Endothelial cell (in vitro differentiated cells): ENCODE measurements at places on chromosomes 11 and 22. TPM values are rescaled to one million over a fixed set of nuclear protein-coding genes. Genes with fewer than 3 reads are reported as not detected.
A peak's percentile ranks its signal among the peaks of the same experiment; 100 is the strongest.

CHRDL2 gene
- total RNA-seq = 0.21 TPM

ROBO4 gene
- 28.8 TPM for total RNA-seq

DEFB131B gene
- total RNA-seq = not detected

USH1C gene
- total RNA-seq = 1.4 TPM

ANKK1 gene
- 0.18 TPM for total RNA-seq

- peaks cover 22% of the 10 kb centered on the region for H3K36me3 ChIP-seq
- H3K4me1 ChIP-seq = peaks cover 44% of the 10 kb centered on the region
- no peaks in the 10 kb centered on the region for H3K27me3 ChIP-seq
- no peak overlapping the region for H3K27ac ChIP-seq
- no peak overlapping the region for H3K4me3 ChIP-seq
Observed at GRCh38 chr11:30561691-30562415, 24.3 kb downstream of the MPPED2 start.

DNA sequence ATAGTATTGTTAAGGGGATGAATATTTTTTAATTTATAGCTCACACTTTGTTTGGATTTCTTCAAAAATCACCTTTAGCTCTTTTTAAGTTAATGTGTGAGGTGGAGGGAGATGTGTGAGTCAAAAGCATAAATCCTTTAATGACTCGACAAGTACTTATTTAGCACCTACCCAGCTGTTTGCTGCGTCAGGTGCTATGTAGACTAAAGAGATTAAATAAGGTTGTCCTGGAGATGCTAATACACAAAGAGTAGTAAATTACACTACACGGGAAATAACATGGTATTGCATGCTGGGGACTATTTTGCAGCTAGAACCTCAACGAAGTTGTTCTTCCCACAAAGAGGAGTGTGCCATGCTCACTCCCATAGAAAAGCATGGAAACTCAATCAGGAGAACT, 583.3 kb upstream of the TENM4 start:
- H3K4me3 ChIP-seq = no peak overlapping the region
- H3K27me3 ChIP-seq = no peaks in the 10 kb centered on the region
- H3K36me3 ChIP-seq = no peaks in the 10 kb centered on the region

DNA sequence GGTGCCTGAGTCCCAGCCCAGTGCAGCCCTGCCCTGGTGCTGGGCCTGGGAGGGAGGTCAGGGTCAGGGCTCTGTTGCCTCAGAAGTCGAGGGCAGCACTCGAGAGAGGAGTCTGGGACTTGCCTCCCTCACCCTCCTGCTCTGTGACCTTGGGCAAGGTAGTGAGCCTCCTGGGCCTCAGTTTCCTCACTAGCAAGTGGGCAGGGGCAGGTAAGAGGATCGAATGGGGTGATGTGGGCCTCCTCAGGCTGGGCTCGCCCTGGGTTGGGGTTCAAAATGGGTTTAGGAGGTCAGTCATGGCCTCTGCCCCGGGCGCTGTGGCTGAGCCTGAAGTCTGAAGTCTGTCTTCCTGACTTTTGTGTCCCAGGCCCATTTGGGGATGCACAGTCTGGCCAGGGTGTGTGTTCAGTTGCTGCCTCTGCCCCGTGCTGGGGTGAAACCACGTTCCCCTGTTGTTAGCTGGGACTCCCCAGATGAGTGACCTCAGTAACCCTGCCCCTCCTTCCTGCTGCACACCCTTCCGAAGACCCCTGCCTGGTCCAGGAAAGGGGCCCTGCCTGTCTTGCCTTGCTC, 40.9 kb upstream of the CELSR1 start:
- peaks cover 4% of the 10 kb centered on the region for H3K36me3 ChIP-seq
- DNase-seq = no peak
- peaks cover 12% of the 10 kb centered on the region for H3K27me3 ChIP-seq
- no peak overlapping the region for H3K27ac ChIP-seq
- H3K4me1 ChIP-seq = peaks cover 23% of the 10 kb centered on the region

GRCh38 chr11:70240337-70240736, 30.2 kb upstream of the PPFIA1 start:
- no peaks in the 10 kb centered on the region for H3K4me1 ChIP-seq
- no peaks in the 10 kb centered on the region for H3K36me3 ChIP-seq
- DNase-seq = no peak
- H3K27ac ChIP-seq = no peak overlapping the region

DNA sequence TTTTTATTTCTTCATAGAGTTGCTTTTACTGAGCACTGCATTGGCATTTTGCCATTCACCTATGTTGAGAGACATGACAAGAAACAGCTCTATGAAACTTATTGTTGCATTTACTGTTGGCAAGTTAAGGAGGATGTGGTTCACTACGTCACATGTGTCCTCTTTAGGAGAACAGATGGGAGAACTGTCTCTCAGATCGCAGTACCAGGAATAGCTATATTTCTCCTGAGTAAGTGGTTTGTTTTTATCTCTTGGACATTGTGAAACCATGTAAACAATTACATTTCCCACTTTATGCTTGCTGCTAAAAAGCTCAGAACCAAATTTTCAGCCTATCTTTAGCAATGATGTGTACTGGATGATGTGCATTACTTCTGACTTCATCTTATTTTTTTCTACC, 34.8 kb upstream of the PSMA1 start:
- no peaks in the 10 kb centered on the region for H3K36me3 ChIP-seq
- H3K27ac ChIP-seq = no peak overlapping the region
- peaks cover 3% of the 10 kb centered on the region for H3K4me1 ChIP-seq
- no peak overlapping the region for H3K4me3 ChIP-seq
- peaks cover 4% of the 10 kb centered on the region for H3K27me3 ChIP-seq

DNA sequence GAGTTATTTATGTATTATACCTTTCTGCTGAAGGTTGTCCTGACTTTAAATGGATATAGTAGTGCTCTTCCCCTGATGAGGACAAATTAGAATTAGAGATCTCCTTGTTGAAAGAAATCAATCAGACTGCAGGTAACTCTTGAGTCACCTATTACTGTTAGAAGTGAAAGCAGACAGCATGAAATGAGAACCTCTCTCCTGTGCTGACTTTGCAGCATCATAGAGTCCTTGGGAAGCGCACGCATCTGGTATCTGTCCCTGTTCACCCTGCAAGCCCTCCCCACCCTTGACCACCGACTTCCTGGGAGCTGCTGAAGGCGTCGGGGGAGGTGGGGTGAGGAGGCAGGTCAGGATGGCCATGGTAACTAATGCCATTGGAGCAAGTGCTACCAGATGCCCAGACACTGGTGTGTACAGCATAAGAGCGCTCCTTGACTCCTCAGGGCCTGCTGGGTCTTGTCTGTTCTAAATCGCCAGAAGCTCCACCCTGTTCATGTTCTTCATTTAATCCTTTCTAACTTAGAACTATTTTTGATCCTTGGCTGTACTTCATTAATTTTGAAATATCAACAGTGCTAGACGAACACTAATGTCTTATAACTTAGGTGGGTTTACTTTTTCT, 143.9 kb downstream of the WNT7B start:
- H3K27ac ChIP-seq = no peak overlapping the region
- DNase-seq = no peak
- H3K27me3 ChIP-seq = peaks cover 3% of the 10 kb centered on the region
- no peak overlapping the region for H3K4me3 ChIP-seq

- no peaks in the 10 kb centered on the region for H3K27me3 ChIP-seq
- no peaks in the 10 kb centered on the region for H3K4me1 ChIP-seq
- no peak overlapping the region for H3K27ac ChIP-seq
Observed at GRCh38 chr11:114017723-114018122, 41.8 kb upstream of the ZBTB16 start.

DNA sequence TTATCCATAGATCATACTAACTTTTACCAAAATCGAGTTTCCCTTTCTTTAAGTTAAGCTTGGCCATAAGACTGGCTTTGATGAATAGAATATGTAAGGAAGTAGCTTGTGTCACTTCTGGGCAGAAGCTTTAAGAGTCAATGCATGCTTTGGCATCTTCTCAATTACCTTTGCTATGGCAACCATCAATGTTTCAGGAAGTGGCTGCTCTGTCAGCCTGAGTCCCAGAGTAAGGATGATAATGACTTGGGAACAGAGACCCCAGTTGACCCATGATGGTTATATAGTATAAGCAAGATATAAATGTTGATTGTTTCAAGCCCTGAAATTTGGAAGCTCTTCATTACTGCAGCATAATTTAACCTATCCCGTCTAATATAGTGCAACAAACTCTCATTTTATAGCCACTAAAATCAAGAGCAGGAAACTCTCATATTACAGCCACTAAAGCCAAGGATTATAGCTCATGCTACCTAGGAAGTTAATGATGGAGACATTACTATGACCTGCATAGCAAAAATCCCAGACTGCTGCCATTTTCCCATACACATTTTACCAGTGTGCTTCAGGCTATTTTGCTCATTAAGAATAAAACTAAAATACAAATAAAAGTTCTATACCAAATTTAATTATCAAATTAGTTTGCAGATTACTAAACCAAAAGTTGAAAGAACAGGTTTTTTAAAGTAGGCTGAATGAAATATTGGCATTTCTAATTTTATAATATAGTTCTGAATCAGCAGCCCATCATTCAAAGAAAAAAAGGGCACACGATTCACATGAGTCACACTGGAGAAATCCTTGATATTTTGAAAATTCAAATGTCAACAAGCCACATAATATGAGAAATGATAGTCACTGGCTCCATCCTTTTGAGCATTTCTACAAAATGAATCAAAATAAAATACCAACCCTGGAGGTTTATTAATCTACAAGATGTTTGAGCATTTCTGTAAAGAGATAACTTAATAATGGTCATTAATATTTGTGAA, 23.8 kb downstream of the FSHB start:
- DNase-seq = no peak
- H3K4me1 ChIP-seq = no peaks in the 10 kb centered on the region
- no peaks in the 10 kb centered on the region for H3K27me3 ChIP-seq
- no peaks in the 10 kb centered on the region for H3K36me3 ChIP-seq

DNA sequence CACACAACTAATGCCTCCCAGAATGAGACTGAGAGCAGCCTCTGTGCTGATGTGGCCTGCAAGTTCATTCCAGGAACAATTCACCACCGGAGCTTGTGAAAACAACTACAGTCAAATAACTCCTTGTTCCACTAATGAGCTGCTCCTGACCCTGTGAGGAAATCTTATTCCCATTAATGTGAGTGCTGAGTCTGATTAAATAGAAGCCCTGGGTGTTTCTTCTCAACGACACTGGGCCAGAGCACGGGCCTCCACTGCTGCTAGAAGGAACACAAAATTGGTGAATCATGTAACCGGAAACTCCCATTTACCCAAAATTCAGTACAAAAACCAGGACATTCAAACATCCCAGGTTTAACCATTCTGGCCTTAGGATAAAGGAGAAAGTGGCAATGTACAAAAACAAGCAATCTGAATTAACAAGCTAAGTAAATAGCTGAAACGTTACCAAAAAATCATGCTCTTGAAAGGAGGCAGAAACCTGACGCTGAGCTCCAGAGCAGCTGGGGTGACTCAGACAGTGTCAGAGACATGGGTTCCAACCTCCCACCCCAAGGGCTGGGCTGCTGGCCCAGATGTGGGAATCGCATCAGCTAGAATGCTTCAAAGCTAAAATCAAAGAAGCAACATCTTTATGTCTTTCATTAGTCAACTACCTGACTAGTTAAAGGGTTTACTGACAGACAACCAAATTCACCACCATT, 26.7 kb downstream of the SERGEF start:
- H3K4me3 ChIP-seq = no peak overlapping the region
- H3K27ac ChIP-seq = no peak overlapping the region
- H3K27me3 ChIP-seq = no peaks in the 10 kb centered on the region
- H3K36me3 ChIP-seq = peaks cover 11% of the 10 kb centered on the region
- no peaks in the 10 kb centered on the region for H3K4me1 ChIP-seq

GRCh38 chr22:37922191-37922590, 16.1 kb downstream of the MICALL1 start:
- H3K4me3 ChIP-seq = no peak overlapping the region
- H3K27ac ChIP-seq = no peak overlapping the region
- H3K36me3 ChIP-seq = peaks cover 27% of the 10 kb centered on the region
- DNase-seq = no peak
- H3K27me3 ChIP-seq = peaks cover 3% of the 10 kb centered on the region
- peaks cover 9% of the 10 kb centered on the region for H3K4me1 ChIP-seq

GRCh38 chr11:119592642-119593041, 136.4 kb downstream of the NECTIN1 start:
- H3K27me3 ChIP-seq = peaks cover 4% of the 10 kb centered on the region
- H3K27ac ChIP-seq = no peak overlapping the region
- no peak overlapping the region for H3K4me3 ChIP-seq
- H3K36me3 ChIP-seq = no peaks in the 10 kb centered on the region
- no peak for DNase-seq

GRCh38 chr11:66335531-66336233, 552 bp downstream of the RIN1 start:
- peak overlapping the region; percentile 87 for H3K4me3 ChIP-seq
- peaks cover 7% of the 10 kb centered on the region for H3K4me1 ChIP-seq
- peaks cover 4% of the 10 kb centered on the region for H3K36me3 ChIP-seq
- H3K27me3 ChIP-seq = peaks cover 11% of the 10 kb centered on the region
- H3K27ac ChIP-seq = no peak overlapping the region

DNA sequence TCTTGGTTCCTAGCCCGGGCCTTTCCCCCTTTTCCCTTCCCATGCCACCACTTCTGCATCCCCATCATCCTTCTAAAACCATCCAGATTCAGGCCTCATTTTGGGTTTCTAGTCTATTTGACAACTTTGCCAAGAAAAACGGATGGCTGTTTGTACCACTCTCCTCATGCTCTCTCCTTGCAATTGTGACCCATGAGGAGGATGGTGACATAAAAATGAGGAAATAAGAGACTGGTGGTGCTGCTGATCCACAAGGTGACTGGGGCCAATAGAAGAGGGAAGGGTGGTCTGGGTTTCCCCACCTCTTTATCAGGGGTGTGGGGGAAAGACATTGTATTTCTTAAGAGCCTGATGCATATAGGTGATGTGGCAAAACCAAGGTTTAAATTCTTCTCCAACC, 1.0 kb downstream of the MS4A4A start:
- H3K36me3 ChIP-seq = no peaks in the 10 kb centered on the region
- DNase-seq = no peak
- H3K4me1 ChIP-seq = peaks cover 8% of the 10 kb centered on the region

DNA sequence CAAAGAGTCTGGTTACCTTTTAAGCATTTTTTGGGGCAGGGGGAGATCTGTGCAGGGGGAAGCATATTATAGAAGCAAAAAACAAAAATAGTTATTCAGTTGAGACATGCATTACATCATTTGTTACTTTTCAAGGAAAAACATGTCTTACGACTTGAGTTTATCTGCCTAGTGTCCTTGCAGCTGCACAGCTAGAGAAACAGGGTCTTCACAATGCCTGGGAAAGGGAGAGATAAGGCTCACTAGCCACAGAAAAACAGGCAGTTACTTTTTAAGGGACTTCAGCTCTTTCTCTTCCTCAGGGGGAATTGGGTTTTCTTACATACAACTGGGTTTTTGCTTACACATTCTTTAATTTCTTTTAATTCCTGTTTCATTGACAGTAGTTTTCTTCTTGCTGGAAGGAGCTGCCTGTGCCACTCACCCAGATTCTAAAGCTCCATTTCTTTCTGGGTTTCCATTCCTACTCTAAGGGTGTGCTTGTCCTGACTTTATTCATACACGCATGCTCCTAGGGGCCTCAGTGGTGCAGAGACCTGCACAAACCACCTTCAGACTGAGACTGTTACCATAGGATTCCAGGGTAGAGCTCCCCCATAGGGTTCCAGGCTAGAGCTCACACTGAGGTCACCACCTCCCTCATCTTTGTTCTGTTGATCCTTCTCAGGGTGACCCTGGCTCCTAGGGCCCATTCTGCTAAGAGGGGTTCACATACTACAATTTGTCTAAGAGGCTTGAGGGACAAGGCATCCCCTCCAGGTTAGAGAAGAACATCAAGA, 14.7 kb upstream of the UBQLNL start:
- no peak for DNase-seq
- no peak overlapping the region for H3K27ac ChIP-seq
- no peak overlapping the region for H3K4me3 ChIP-seq
- no peaks in the 10 kb centered on the region for H3K36me3 ChIP-seq
- H3K4me1 ChIP-seq = peaks cover 9% of the 10 kb centered on the region
- H3K27me3 ChIP-seq = peaks cover 1% of the 10 kb centered on the region

- H3K27me3 ChIP-seq = no peaks in the 10 kb centered on the region
- no peak overlapping the region for H3K27ac ChIP-seq
- H3K4me1 ChIP-seq = no peaks in the 10 kb centered on the region
Observed at GRCh38 chr11:109858152-109858551, 235.0 kb upstream of the ZC3H12C start.
